ENCODE measurements at places on chromosomes 16 and 17. TPM values are rescaled to one million over a fixed set of nuclear protein-coding genes. Genes with fewer than 3 reads are reported as not detected.

Gene NECAB2
- not detected for total RNA-seq

Gene NPIPA2
- total RNA-seq, result not detected

Gene FAM171A2
- not detected for total RNA-seq

Gene CD300LG
- total RNA-seq, result 65.9 TPM

Gene SLC22A31
- 320 TPM for total RNA-seq

Gene CD300H
- total RNA-seq, result not detected

DNA sequence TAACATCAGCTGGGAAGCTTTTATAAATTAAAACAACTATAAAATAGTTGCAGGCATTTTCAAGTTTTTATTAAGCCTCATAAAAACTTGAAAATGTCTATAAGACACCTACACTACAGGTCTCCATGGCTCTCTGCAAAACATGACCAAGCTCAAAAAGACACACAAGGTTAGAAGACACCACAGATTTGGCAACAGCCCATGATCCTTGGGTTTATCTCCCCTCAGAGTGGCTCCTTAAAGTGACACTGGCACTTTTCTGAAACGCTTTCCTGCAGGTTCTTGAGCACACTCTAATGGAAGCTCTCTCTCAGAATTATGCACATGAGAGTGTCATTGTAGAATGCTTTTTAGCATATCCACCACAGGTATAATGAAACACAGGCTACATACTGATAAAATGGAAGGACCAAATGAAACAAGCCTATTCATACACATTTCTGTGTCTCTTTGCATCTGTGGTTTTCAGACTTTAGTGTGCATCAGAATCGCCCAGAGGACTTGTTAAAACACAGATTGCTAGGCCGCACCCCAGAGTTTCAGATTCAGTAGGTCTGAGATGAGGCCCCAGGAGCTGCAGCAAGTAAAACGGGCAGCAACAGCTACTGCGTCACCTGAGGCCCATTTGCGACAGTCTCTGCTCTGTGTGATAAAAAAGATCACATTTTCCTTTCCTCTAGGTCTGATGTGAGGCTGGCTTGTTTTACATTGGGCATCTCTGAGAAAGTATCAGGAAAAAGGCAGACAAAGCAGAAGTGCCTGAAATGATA, 75.0 kb upstream of the WSB1 start:
- H3K4me1 ChIP-seq, result no peaks in the 10 kb centered on the region
- H3K4me3 ChIP-seq, result no peak overlapping the region
- DNase-seq, result no peak
- H3K27ac ChIP-seq, result no peak overlapping the region

Measured in upper lobe of left lung (tissue), 6 donors.